ENCODE measurements at places on chromosomes 1 and 21.

DNA sequence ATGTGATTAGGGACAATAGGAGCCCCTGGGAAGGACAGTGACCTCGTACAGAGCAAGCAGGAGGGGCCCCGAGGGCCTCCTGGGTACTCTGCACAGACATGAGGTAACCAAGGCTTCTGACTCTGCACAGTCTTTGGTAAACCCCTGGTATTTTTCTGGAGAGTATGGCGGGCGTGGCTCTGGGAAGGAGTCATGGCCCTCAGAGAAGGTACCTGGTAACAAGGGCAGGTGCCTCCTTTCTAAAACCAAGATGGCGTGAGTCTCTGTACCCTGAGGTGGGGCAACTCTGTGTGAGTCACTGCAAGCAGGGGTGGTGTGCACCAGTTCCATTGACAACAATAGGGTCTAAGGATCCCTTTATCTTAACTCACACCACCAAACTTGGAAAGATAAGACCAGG, 39.9 kb upstream of the SLC19A1 start:
- no peak for DNase-seq

- DNase-seq = no peak
Observed at GRCh38 chr1:111404588-111404987, 22.9 kb downstream of the OVGP1 start.

DNA sequence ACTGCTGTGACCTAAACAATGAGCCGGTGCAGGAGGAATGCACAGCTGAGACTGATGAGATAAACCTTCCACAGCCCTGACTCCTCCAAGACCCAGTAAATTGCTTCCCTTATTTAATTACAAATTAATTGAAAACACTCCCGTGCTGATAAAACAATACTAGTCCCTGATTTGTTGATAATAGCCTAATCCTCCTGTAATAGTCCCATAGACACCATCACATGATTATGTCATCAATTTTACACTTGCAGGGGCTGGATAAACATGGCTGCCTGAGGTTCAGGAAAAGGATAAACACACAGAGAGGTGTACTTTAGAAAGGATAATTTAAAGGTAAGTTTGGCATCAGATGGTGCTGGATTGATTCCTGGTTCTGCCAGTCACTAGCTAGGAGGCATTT, 84.6 kb upstream of the SPAG17 start:
- no peak for DNase-seq

GRCh38 chr1:214017191-214017982, 29.6 kb downstream of the PROX1 start:
- DNase-seq = no peak

GRCh38 chr21:28099001-28099705, 893.5 kb downstream of the LTN1 start:
- no peak for DNase-seq

GRCh38 chr1:82177192-82177591, 376.5 kb downstream of the ADGRL2 start:
- no peak for DNase-seq

GRCh38 chr1:201054091-201054543, 30.6 kb upstream of the KIF21B start:
- no peak for DNase-seq

DNA sequence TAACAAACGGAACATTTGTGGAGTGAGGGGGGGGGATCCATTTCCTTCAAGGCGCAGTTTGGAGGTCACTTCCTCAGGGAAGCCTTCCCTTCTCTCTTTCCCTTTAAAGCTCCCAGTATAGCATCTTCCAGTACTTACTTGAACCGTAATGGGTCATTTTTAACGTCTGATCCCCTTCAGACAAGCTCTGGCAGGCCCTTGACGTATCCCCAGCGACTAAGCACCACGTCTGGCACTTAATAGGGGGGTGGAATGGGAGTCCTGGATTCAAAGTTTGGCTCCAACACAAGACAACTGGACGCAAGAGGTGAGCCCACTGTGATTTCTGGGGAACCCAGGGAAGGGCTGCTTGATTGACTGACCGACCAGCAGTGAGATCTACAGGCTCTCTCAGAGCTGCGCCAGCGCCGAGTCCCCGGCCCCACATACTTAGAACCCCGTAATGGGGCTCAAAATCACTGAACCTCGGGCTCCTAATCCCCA, 441 bp downstream of the YARS1 start:
- peak; percentile 65 for DNase-seq

- DNase-seq = no peak
Observed at GRCh38 chr1:8858888-8859706, 19.4 kb downstream of the ENO1 start.

- DNase-seq = no peak
Observed at GRCh38 chr1:115296981-115297380, 41.1 kb downstream of the NGF start.
